Myocyte (in vitro differentiated cells): ENCODE measurements at places on chromosomes 12 and 14. TPM values are rescaled to one million over a fixed set of nuclear protein-coding genes. Genes with fewer than 3 reads are reported as not detected.

Gene CAPZA3
- not detected in 2 replicates for total RNA-seq

Gene AQP6
- 0.05 TPM in 1 of 2 replicates, not detected in the other for total RNA-seq

Gene GDF3
- total RNA-seq, result not detected in 2 replicates

Gene SLCO1A2
- 0.05 TPM in 1 of 2 replicates, not detected in the other for total RNA-seq

Gene CRACR2A
- total RNA-seq, result 2.5 and 3.0 TPM in 2 replicates

Gene PPFIA2
- total RNA-seq, result not detected in 2 replicates

Gene DDN
- 3.4 and 12.3 TPM in 2 replicates for total RNA-seq

Gene ZNF891
- total RNA-seq, result 1.0 and 1.2 TPM in 2 replicates

Gene KIF26A
- not detected in 2 replicates for total RNA-seq

Gene GPR132
- total RNA-seq, result not detected in 2 replicates

Gene VDR
- total RNA-seq, result 17.6 and 22.1 TPM in 2 replicates

Gene TMEM132D
- not detected in 2 replicates for total RNA-seq

Gene ASCL1
- total RNA-seq, result not detected in 2 replicates
